Endothelial cell of umbilical vein (primary cell): ENCODE measurements at places on chromosomes 13 and 19.
A peak's percentile ranks its signal among the peaks of the same experiment; 100 is the strongest.

GRCh38 chr13:37884674-37885073 lies 15.1 kb upstream of the TRPC4 start:
- DNase-seq, result no peak

DNA sequence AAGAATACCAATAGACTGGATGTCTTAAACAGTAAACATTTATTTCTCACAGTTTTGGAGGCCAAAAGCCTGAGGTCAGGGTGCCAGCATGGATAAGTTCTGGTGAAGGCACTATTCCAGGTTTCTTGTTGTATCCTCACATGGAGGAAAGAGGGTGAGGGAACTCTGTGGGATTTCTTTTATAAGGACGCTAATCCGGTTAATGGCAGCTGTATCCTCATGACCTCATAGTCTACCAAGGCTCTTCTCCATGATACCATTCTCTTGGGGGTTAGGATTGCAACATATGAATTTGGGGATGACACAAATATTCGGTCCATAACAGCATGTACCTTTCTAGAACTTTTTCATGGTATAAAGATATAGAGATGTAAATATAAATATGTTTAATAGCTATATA lies 412.0 kb downstream of the LMO7 start:
- no peak for DNase-seq

- DNase-seq, result peak; percentile 34
Observed at GRCh38 chr13:109790942-109791605, 4.7 kb upstream of the IRS2 start.

- DNase-seq, result no peak
Observed at GRCh38 chr19:4473763-4474513, 1.8 kb downstream of the HDGFL2 start.

- no peak for DNase-seq
Observed at GRCh38 chr19:19546751-19547162, 8.7 kb downstream of the CILP2 start.
